ENCODE measurements at places on chromosomes 11 and 22.

DNA sequence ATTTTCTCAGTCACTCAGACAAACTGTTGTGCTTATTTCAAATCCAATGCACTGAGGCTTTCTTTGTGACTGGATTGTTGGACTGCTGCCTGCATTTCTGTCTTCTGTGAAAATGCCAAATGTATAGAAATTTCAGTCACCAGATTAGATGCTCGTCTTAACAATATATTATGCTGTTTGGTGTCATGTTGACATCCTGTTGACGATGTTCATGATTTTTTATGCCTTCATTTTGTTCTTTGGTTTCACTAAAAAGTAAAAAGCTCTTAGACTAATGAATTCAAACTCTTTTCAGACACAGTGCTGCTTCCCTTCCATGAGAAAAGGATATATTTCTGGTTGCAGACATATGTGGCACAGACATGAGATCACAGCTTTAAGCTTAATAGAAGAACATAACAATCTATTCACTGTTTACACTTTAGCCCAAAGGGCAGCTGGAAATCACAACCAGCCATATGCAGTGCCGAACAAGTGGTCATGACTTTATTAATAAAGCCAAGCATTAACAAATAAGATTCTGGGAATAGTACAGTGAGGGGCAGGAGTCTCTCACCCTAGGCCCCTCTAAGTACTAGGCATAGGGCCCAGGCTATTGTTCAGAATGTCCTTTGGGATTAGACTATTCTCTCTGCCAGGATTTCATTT lies 9.4 kb upstream of the SOX6 start:
- no peak for DNase-seq

DNA sequence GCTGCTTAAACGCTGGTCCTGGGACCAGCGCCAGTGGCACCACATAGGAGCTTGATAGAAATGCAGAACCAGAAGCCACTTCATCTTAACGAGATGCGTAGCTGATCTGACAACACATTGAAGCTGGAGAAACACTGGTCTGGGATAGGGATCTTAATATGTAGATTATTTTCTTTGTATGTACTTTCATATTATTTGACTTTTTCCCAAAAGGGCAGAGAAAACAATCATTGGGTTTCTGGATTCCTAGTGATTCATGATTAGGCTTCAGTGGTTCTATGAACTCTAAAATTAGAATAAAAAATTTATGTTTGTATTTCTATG lies 12.3 kb downstream of the MPEG1 start:
- no peak for DNase-seq

- DNase-seq = no peak
These were observed 6.8 kb downstream of the NHERF4 start for GRCh38 chr11:119192111-119192510.

DNA sequence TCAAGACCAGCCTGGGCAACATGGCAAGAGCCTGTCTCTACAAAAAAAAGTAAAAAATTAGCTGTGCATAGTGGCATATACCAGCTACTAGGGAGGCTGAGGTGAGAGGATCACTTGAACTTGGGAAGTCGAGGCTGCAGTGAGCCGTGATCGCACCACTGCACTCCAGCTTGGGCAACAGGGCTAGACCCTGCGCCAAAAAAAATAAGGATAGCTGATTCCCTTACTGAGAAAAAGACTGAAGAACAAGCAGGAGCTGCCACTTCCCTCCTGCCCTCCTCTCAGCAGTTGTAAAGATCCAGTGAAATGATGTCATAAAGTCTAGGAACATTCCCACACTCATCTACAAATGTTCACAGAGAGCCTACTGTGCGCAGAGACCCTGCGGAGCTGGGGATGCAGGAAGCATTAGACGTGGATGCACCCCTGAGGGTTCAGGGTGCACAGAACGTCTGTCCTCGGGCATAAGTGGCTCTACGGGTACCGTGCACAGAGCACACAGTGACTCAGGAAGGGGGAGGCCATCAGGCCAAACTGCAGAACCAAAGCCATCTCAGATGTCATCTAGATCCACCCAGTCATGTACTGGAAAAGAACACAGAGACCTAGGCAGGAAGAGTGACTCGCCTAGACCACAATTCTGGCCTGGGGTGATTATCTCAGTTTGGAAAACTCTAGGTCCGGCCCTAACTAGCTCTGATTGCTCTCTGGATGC lies 11.7 kb downstream of the SEC14L2 start:
- DNase-seq = no peak

DNA sequence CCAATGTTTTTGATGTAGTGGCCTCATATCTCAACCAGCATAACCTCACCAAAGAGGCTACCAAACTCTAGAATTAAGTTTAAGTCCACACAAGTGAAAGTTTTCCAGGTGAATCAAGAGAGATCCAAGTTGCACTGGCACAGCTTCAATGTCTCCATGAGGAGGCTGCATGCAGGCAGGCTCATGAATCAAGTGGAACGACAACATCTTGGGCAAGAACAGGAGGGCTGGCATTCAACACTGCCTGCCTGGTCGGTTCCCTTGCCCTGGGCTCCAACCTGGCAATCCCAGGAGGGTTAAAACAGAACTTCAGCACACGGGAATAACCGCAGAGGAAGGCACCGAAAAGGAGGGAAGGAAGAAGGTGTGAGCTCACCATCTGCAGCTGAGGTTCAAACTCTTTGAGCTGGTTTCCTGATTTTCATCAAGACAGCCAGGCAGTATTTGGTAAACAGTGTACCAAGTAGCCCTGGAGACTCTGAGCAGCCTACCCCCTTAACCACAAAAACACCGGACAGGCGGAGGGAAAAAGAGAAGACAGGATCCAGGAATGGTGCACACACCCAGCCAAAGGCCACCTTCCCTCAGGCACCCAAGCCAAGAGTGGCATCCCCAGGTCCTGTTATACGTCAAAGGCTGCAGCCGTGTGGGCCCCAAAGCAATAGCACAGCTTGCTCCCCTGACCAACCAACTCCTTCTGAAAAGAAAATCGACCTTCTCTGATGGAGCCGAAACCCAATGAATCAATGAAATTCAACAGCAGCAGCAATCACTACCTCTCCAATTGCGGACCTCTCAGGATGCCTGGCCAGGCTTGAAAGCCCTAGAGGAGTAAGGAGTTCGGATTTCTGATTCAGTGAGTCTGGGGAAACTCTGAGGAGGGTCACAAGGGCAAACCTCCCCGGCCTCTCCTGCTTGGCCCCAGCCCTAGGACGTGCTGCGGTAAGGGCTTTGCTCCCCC lies 1.3 kb downstream of the PACSIN2 start:
- DNase-seq = no peak

DNA sequence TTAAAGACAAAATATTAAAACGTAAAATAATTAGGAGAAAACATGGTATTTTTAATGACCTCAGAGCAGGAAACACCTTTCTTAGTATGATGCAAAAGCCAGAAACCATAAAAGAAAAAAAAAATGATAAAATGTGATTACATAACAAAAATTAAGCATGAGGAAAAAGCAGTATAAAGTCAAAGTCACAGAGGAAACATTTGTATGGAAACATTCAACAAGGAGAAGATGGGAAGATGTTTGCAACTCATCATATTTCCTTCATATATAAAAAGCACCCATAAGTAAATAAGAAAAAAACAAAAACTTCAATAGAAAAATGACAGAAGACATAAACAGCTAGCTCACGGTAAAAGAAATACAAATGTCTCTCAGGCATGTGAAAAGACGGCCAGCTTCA lies 17.3 kb downstream of the SHISAL1 start:
- no peak for DNase-seq

Data from amygdala (tissue), 56 donors.